CD14-positive monocyte (primary cell): ENCODE measurements at places on chromosomes 6 and 20. TPM values are rescaled to one million over a fixed set of nuclear protein-coding genes. Genes with fewer than 3 reads are reported as not detected.

Gene SIRPB1
- 437 TPM for polyA plus RNA-seq

Gene HLA-DQA2
- polyA plus RNA-seq = 53.5 and 69.7 TPM in 2 replicates

Gene NKAIN2
- not detected for polyA plus RNA-seq

Gene HUS1B
- polyA plus RNA-seq = not detected

Gene RAD21L1
- not detected for polyA plus RNA-seq

Gene ABRACL
- polyA plus RNA-seq = 23.8 and 39.5 TPM in 2 replicates

GRCh38 chr20:32231245-32231644, 23.6 kb downstream of the POFUT1 start:
- no peak for DNase-seq

DNA sequence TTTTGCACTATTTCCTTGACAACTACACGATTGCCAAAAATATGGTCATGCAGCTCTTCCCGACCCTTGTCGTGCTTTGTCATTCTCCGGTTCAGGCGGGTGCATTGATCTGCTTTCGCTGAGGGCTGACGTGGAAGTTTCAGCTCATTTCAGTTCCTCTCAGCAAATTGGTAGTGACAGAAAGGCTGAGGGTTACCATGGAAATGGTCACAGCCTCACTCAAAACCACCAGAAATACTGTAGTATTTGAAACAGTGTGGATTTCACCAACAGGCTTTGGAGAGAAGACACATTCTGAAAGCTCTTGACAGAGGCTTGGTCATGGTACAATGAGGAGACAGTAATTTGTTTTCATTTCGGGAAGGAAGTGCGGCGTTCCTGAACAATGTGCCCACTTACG, 99.7 kb upstream of the EXOC2 start:
- DNase-seq = no peak

- DNase-seq = peak; percentile 57
Measured at GRCh38 chr20:22684072-22684762, 99.8 kb upstream of the FOXA2 start.

GRCh38 chr6:76264468-76264867, 192.0 kb upstream of the IMPG1 start:
- no peak for DNase-seq

DNA sequence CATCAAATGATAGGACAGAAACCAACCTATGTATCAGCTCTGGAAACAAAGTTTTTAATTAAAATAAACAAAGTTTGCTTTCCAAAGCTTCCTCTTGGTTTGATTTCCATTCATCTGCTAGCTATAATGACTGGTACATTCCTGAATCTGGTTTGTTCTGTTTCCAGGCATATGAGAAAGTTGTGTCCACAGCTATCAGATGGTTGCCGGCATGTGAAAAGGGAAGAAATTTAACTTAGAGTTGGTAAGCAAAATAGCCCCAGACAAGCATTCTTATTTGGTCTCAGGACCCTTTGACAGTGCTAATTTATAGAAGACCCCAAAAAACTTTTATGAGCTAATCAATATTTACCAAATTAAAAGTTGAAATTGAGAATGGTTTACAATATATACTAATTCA, 3.8 kb upstream of the RNF146 start:
- no peak for DNase-seq

DNA sequence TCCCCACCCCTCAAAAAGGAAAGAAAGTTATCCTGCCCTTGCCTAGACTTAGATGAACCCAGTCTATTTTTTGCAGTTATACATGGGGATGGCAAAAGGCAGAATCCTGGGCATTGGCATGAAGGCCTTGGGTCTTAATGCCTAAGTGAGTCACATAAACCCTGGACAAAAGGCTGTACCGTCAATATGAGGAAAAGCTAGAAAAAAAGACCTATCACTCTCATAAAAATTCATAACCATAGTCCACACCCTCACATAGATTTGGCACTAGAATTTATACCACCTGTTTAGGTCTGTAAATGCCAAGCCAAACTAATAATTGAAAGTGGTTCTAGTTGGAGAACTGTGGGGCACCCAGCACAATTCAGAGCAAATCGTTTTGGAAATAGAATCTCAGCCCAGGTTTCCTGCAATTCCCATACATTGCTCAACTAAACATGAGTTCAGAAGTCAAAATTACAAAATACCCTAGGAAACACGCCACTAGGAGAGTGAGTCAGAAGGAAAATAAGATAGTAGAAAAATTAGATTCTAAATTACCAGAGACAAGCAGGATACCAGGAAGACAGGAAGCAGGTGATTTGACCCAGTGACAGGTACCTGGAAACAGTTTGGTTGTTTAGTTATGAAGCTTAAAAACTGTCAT, 70.4 kb upstream of the FUCA2 start:
- DNase-seq = no peak

- no peak for DNase-seq
Measured at GRCh38 chr20:23551383-23551782, 16.9 kb downstream of the CST9L start.

DNA sequence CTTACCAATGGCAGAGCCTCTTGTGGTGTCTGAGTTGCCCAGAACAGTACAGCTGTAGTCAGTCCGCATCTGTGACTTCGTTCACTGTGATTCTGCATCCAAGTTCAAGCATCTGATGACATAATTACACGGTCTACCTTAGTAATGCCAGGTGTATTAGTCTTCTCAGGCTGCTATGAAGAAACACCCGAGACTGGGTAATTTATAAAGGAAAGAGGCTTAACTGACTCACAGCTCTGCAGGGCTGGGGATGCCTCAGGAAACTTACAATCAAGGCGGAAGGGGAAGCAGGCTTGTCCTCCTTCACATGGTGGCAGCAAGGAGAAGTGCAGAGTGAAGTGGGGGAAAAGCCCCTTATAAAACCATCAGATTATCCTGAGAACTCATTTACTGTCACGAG, 163.9 kb upstream of the SULF2 start:
- DNase-seq = no peak

DNA sequence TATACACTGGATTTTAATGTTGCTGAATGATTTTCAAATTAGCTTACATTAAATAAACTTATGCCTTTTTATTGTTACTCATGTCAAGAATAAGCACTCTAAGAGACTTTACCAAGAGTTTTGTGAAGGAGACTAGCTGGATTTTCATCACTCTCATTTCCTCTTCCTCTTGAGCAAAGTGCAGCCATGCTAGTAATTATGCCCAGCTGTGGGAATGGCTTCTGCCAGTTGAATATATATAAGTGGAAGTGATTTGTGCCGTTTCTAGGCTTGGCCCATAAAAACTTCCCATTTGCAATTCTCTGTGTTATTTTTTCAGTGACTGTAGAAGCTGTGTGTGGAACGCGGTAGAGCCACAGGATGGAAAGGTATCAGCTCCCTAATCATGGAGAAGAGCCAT, 255.8 kb downstream of the HDGFL1 start:
- no peak for DNase-seq

GRCh38 chr6:135411849-135412248, 85.7 kb downstream of the AHI1 start:
- DNase-seq = no peak

DNA sequence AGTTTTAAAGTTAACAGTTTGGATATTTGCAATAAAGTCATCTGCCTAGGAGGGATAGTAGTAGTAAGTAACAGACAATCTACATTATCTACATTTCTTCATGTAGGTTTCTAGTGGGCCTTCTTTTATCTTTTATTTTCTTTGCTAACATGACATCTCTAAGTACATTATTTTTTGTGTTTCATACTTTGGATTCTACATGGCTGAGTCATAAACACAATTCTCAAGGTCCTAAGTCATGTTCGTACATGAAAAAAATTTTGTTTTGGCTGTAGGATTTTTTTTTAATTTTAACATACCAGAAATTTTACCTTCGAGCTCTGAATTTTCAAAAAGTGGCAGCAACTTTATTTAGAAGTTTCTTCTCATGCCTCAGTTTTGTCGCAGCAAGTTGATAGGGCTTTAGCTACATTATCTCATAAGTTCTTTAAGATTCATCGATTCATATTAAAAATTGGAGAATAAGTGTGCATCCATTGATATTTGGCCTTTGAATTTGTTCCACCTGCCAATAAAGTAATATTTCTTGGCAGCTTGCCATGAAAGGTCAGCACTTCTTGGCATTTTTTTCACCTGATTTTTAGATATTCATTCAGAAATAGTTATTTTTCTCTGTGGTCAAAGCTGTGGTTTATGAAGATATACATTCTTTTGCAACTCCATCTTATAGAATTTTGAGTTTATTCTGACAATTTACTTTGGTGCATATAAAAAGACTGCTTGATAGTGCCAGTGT, 146.2 kb downstream of the GRIK2 start:
- DNase-seq = no peak

GRCh38 chr20:7933346-7933745, 6.9 kb downstream of the HAO1 start:
- DNase-seq = no peak

DNA sequence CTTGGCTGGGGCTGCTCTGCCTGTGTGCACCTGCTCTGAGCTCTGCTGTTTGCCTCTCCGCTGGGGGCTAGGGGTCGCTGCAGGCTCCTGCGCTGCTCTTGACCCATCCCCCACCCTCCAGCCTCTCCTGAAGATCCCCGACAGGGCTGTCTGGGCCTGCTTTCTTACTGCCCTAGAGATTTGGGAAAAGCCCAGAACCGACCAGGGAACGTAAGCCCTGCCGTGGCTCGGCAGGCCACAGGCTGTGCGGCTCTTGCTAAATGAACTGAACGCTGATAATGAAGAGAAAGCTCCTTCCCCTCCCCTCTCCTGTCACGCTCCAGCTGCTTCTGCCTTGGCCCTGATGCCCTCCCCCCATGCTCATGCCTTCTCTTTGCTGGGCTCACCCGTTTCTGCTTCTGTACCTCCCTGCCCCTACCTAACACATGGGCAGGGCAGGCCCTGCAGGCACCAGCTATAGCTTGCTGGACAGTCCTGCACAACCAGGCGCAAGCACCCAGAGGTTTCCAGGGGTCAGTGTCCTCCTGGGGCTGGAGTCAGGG, 32.0 kb upstream of the PCMTD2 start:
- DNase-seq = no peak

DNA sequence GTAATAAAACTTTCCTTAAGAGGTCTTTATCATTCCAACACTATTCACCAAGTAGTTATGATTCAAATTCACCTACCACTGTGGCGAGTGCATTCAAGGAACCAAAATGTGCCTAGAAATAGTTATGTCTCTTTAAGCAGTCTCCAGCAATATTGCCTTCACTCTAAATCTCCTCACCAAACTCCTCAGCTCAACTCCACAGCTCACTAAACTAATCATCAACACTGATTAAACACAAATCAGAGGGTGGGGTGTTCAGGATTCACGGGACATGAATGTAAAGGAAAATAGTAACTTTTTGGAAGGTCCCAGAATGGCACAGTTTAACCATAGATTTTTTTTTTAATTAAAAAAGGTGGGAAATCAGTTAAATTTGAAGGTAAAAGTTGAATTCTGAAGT, 70.5 kb upstream of the THEMIS start:
- no peak for DNase-seq

- DNase-seq = peak; percentile 27
Measured at GRCh38 chr20:3218307-3218988, 9.2 kb downstream of the ITPA start.

- no peak for DNase-seq
Measured at GRCh38 chr20:32792731-32793458, 26.9 kb upstream of the MAPRE1 start.
